Vagina (tissue), 2 donors: ENCODE measurements at places on chromosomes 11 and 22. TPM values are rescaled to one million over a fixed set of nuclear protein-coding genes. Genes with fewer than 3 reads are reported as not detected.

Gene OR8B8
- total RNA-seq: not detected

Gene CLTCL1
- 5.4 TPM for total RNA-seq

Gene TSKU
- 144 TPM for total RNA-seq

Gene PAMR1
- total RNA-seq: 46.7 TPM

Gene C22orf23
- total RNA-seq: not detected

Gene TRPM5
- not detected for total RNA-seq

Gene MMP12
- not detected for total RNA-seq

Gene PLAAT3
- 17.2 TPM for total RNA-seq

Gene BSX
- total RNA-seq: not detected

DNA sequence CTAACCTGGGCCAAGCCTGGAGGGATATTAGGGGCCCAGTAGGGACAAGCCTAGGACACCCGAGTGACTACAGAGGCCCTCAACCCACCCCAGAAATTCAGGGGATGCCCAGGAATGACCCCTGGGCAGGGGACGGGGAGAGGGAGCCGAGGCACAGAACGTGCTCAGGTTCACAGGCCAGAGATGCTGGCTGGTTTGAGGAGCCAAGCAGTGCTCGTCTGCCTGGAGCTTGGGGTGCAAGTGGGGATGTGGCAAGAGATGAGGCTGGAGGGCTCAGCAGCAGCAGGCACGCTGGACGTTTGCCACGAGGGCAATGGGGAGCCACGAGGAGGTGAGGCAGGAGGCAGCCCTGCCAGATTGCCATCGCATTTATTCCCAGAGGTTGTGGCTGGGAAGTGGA, 34.0 kb upstream of the EMID1 start:
- no peak for DNase-seq

DNA sequence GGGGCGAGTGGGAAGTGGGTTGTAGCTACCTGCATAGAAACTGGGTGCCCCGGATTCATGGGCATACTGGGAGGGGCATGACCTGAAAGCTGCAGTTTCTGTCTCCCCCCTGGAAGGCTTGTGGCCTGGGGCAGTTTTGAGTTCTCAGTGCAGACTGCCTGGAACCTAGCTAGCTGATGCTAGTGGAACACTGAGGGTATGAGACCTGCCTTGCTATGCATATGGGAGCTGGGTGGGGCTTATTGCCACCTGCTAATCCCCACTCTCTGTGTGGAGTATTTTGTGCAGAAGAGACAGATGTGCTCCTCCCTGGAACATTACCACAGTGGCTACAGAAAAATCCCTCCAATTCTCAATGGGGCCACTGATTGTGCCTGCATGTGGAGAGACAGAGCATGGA, 11.7 kb upstream of the OR56B4 start:
- DNase-seq: no peak

DNA sequence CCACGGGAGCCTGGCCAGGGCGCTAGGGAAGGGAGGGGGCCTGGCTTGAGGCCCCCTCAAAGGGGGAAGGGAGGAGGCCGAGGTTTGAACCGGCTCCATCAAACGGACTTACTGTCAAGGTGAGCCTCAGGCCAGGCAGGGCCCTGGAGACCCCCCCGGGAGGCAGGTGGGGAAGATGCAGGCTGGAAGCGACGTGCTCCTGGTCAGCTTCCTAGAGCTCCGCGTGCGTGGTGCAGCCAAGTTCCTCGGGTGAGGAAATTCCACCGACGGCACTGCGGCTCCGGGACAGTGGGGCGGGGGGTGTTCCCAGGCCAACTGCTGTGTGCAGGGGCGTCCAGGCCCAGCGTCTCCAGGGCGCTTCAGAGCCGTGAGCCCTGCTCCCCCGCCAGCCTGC, 7.2 kb upstream of the TRABD start:
- no peak for DNase-seq

DNA sequence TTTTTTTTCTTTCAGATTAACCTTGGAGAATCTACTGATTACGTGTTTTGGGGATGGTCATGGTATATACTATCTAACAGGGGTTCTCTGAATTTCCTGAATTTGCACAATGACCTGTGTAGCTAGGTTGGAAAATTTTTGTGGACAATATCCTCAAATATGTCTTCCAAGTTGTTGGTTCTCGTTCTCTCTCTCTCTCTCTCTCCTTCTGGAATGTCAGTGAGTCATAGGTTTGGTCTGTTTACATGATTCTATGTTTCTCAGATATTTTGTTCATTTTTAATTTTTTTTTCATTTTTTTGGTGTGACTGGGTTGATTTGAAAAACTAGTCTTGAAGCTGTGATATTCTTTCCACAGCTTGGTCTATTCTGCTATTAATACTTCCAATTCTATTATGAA, 604.0 kb upstream of the ANO3 start:
- no peak for DNase-seq

GRCh38 chr22:29374401-29374800, 14.0 kb downstream of the AP1B1 start:
- DNase-seq: no peak

GRCh38 chr22:17451316-17451715, 82.1 kb downstream of the CECR2 start:
- DNase-seq: no peak

GRCh38 chr11:8294251-8294935, 30.7 kb upstream of the LMO1 start:
- peak; percentile 74 for DNase-seq

GRCh38 chr22:31262312-31263133, 29.8 kb downstream of the PIK3IP1 start:
- DNase-seq: no peak

DNA sequence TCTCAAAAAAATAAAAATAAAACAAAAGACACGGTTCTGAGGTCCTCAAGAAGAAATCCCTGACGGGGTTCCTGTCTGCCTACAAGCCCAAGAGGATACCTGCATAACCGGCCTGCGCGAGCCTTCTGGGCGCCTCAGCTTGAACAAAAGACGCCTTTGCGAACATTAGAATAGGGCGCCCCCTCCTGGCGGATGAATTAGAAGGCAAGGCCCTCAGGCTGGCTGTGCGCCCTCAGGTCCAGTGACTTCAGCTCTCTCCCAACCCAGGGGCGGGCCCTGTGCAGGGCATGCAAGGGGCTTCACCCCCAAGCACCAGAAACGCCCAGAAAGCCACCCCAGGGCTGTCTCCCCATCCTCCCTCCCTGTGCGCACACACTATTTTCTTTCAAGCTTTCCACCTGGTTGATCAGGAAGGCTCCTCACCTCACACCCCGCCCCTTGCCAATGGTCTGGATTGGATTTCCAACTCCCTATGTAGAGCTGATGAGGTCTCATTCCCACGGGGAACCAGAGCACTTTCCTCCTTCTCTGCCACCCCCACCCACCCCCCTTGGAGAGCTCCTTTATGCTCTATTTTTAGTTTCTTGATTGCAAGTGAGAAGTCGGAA, 273.3 kb downstream of the BUD13 start:
- no peak for DNase-seq

DNA sequence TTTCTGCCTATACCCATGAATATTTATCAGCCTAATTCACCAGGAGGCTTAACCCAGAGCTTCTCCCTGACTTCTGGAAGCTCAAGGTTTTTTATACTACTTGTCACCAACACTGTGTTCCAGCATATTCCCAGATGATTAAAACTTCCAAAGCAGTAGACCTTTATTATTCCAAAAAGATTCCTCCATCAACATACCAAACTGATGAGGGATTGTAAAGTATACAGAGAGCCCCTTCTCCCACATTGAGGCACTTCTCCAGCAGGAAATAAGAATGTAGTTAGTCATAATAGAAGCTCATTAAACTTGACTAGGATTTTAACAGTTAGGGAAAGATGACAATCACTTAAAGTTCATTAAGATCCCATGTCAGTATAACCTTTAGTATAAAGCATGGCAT, 51.4 kb upstream of the CEP126 start:
- DNase-seq: no peak

- DNase-seq: no peak
These were observed 6.6 kb downstream of the CTSD start for GRCh38 chr11:1756791-1757771.

- DNase-seq: no peak
These were observed 11.1 kb upstream of the OR56B4 start for GRCh38 chr11:6096417-6096816.

- DNase-seq: no peak
These were observed 535 bp downstream of the AQP11 start for GRCh38 chr11:77590194-77590782.

DNA sequence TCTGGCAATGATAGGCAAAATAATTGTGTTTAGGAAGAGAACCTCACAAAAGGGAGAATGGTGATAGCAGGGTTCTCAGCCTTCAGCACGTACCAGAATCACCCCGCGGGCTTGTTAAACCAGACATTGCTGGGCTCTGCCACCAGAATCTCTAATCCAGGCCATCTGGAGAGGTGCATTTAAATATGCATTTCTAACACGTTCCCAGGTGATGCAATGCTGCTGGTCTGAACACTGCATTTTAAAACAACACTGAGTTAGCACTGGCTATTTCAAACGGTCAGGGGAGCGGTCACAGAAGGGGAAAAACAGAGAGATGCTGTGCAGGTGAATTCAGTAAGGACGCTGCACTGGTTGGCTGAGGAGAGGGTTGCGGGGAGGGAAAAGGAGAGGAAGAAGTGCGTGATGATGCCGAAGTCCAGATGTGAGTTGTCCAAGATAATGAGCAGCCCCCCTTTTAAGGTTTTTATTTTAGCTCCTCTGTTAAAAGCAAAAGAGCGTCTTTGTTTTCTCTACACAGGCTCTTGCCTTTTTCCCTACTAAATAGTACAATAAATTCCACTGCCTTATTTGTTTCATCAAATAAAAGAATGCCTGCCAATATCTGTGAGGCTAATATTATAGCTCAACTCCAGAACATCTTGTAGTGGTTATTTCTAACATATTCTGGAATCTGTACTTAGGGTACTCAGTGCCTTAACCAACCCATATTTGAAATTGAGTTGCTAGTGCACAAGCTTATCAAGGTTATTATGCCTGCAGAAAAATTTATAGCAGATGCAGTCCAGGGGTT, 109.6 kb upstream of the POU2AF2 start:
- DNase-seq: no peak

GRCh38 chr11:117970400-117971024, 15.7 kb upstream of the IL10RA start:
- no peak for DNase-seq
